ENCODE measurements at places on chromosomes 2 and 18.

- no peak for DNase-seq
Observed at GRCh38 chr2:211900000-211900399, 638.6 kb downstream of the ERBB4 start.

- DNase-seq: no peak
Observed at GRCh38 chr2:120486946-120487345, 141.0 kb downstream of the INHBB start.

DNA sequence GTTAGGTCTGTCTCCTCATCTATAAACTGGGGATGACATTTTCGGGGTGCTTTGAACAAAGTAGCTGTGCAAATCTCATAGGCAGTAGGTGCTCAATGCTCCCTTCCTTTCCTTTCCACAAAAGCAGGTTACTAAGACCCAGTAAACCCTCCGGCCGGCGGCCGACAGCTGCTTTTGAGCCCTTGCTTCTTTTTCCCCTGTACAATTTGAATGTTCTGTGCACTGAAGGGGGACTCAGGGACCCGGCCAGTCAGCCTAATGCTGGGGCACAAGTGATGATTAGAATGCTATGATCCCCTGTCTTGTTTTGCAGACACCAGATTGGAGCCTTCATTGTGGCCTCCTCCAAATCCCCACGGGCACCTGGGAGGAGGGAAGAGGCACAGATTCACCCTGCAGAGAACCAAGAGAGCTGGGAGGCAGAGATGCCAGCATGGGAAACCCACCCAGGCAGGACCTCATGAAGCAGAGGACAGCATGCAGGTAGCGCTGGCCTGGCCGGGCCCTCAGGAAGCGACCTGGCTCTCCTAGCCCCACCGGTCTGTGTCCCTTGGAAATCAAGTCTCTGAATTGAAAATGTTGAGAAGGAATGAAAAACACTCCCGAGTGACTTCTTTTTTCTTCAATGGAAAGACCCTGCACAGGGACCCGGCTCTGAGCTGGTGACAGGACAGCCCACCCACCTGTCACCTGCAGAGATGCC is 128.6 kb upstream of the HDAC4 start:
- no peak for DNase-seq

- DNase-seq: no peak
Observed at GRCh38 chr2:88826399-88826798, 134.9 kb downstream of the RPIA start.

- DNase-seq: peak; percentile 54
Observed at GRCh38 chr2:10721396-10722251, at the start of gene ATP6V1C2. Gene ATP6V1C2 (plus strand): TSS chr2:10721630. CDS start chr2:10722850, 1,220 bp downstream.

DNA sequence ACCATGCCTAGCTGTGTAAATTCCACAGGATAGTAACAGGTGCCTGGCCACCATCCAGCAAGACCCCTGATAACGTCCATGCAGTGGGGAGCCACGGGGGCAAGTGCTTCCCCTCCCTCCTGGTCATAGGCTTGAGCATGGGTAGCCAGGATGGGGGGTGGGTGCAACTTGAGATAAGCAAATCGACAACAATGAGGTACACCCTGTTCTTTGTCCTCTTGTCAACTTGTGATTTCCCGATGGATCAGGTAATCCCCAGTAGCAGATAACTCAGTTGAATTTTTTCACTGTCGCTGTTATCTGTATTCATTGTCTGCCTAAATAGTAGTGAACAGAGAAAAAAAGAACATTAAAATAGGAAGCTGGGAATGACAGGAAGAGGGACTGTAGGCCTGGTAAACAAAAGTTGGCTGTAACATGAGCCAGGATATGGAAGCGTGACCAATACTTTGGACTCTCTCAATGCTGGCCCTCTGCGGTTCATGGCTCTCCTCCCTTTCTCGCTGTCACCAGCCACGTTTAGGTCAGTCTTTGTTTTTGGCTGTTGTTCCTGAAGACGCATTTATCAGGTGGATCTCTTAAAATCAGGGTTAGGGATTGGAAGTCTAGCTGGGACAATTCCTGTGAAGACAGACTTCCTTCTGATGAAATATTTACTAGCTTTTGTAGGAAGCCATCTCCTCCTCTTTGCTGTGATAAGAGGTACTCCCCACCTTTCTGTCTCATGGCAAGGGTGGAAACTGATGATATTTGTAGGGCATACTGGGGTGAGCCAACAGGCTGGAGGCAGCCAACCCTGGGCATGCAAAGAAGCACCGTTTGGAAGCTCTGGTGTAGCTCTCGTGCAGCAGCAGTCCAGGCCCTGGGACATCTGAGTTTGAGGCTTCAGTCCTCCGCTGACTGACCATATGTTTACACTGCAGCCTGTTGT is 42.4 kb downstream of the TCF7L1 start:
- DNase-seq: peak; percentile 19

DNA sequence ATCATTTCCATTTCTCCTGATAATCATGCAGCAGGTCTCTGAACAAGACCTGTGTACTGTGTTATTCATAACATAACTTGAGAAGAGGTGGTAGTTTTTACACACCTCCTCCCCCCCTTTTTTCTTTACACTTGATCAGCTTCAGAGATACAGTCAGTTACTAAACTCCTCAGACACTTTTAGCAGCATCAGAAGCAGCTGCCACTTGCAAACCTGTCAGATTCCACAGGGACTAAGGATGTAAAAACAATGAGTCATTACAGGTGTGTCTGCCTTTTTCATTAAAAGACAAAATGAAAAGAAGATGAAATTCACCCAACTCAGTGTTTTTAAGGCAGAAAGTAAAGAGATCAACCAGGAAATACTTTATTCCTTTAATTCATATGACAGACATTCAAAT is 254.0 kb downstream of the NRXN1 start:
- DNase-seq: no peak

GRCh38 chr2:28429636-28430376 is 37.1 kb downstream of the FOSL2 start:
- peak; percentile 44 for DNase-seq

GRCh38 chr2:20573620-20574422 is 77.1 kb downstream of the HS1BP3 start:
- DNase-seq: peak; percentile 38

- DNase-seq: no peak
Observed at GRCh38 chr2:104825124-104825865, 28.6 kb upstream of the POU3F3 start.

- DNase-seq: no peak
Observed at GRCh38 chr2:206020171-206020570, 65.8 kb downstream of the INO80D start.

- no peak for DNase-seq
Observed at GRCh38 chr2:164824872-164825271, 16.8 kb downstream of the COBLL1 start.

DNA sequence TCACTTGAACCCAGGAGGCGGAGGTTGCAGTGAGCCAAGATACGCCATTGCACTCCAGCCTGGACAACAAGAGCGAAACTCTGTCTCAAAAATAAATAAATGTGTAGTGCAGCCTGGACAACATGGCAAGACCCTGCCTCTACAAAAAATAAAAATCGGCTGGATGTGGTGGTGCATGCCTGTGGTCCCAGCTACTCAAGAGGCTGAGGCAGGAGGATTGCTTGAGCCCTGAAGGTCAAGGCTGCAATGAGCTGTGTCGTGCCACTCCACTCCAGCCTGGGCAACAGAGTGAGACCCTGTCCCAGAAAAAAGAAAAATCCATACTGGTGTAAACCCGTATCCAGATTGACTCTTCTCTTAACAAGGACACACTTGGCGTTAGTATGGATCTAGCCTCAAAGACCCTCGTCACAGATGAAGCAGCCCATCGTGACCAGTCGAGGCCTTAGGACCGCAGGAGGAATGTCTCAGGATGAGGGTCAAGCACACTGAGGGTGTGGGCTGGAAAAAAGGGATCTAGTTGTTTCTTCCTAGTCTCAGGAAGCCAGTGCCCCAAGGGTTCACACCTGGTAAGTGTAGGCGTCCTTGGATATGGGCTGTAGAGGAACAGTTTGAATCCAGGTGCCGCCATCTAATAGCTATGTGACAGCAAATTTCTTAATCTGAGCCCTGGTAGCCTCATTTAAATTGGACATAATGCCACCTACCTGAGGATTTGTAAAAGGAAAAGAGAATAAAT is 4.0 kb upstream of the GPBAR1 start:
- no peak for DNase-seq

- DNase-seq: no peak
Observed at GRCh38 chr2:174342686-174343342, 8.1 kb downstream of the SP9 start.

DNA sequence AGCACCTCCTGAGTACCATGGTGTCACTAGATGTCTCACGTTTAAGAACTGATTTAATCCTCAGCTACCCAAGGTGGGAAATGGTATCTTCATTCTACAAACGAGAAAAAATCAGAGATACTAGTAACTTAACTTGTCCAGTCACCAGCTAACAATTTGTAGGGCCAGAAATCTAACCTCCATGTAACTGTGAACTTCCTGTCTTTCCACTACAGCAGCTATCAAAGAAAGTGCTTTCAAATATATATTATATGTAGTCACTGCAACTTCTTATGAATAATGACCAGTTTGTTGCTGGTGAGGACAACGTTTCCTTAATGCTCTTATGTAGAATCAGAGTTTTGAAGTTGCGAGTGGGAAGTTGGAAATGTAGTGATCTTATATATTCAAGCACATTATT is 1.9 kb downstream of the REV1 start:
- no peak for DNase-seq

- no peak for DNase-seq
Observed at GRCh38 chr2:231384970-231385369, 10.5 kb upstream of the B3GNT7 start.

GRCh38 chr2:8178911-8179310 is 502.9 kb upstream of the ID2 start:
- no peak for DNase-seq

DNA sequence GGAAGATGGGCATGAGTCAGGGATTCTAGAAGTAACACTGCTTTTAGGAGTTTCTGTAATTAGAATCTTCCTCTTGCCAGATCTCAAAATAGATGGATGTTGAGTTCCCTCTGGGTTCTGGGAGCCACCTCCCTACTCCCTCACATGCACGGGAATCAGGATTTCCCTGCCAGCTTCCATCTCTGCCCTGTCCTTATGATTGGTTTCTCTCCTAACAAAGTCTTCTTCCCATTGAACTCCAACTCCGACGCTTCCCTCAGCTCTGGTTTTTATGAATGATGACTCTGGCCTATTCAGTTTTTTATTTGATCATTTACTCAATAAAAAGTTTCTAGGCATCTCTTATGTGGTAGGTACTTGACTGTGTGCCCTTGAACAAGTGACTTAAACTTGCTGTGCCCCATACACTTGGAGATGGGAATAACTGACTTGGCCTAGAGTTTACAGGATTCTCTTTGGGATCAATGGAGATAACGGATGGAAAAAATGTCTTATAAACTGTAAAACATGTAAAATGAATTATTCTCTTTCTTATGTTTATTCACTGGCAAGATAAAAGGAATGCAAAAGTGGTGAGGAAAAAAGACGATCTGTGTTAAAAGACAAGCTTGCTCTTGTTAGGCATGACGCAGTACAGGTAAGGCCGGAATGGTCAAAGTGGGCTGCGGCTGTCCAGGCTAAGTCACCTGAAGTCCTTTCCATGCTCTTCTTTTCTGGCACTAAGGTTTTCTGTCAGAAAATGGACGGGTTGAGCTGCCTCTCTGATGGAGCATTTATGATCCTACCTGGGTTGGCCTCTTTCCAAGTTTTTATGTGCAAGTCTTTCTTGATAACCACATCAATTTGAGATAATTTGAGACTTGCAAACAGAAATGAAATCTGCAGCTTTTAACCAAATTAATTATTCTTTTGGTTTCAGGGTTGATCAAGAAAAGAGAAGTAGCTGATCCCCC is 199.6 kb downstream of the MYCN start:
- no peak for DNase-seq

DNA sequence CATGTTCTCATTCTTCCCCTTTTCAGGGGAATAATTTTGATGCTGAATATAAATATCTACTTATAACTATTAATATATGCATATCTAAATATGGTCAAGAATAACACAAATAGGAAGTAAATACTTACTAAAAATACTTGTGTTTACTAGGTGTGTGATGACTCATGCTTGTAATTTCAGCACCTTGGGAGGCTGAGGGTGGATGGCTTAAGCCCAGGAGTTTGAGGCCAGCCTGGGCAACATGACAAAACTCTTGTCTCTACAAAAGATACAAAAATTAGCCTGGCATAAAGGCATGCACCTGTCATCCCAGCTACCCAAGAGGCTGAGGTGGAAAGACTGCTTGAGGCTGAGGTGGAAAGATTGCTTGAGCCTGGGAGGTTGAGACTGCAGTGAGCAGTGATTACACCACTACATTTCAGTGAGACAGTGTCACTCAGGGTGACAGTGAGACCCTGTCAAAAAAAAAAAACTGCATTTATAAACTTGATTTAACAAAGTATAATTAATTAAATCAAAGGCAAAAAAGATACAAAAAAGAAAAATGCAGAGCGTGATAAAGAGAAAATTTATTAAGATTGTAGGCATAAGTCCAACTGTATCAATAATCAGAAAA is 703.1 kb upstream of the VRK2 start:
- DNase-seq: no peak

GRCh38 chr2:157857881-157858280 is 18.2 kb downstream of the ACVR1 start:
- no peak for DNase-seq

DNA sequence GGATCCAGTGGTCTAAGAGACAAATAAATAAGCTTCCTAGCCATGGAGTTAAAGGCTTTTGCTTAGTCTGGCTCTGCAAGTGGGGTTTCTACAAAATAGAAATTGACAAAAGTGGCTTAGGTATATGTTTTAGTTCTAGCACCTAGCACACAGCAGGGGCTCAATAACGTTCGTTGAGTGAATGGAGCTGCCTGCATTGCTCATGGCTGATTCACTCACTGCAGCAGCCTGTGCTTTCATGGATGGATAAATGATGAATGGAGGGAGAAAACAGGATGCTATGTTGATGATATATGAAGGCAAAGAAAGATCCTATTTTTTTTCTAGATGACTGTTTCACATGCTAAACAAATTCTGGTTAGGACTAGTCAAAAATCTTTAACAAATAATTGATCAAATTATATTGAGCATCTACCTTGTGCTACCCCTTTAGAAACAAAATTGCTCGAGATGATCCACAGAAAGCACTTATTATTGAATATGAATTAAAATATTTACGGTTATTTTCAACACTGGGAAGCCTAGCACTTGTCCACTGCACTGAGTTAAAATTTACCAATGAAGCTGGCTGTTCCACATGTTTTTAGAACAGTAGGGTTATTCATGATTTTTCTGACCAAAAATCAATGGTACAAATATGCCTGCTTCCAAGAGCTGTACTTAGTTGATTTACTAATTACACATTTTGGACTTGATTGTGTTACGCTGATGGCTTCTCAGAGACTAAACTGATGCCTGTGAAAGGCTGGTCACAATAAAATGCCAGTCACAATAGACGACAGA is 39.6 kb downstream of the HDHD2 start:
- DNase-seq: no peak

GRCh38 chr2:231642631-231643494 is 50.2 kb downstream of the TEX44 start:
- peak; percentile 32 for DNase-seq
